ENCODE measurements at places on chromosomes 4 and X. TPM values are rescaled to one million over a fixed set of nuclear protein-coding genes. Genes with fewer than 3 reads are reported as not detected.
A peak's percentile ranks its signal among the peaks of the same experiment; 100 is the strongest.

JCHAIN gene
- not detected for total RNA-seq

TMPRSS11F gene
- 0.27 TPM for total RNA-seq

- DNase-seq = no peak
Observed at GRCh38 chrX:9188117-9188516, 154.2 kb upstream of the FAM9B start.

- DNase-seq = no peak
Observed at GRCh38 chr4:125389713-125390112, 75.0 kb downstream of the FAT4 start.

HSFX4 gene
- total RNA-seq = not detected

GRCh38 chr4:5710961-5711478 lies at the start of gene EVC:
Gene EVC (plus strand): TSS chr4:5711201. CDS start chr4:5711381, 180 bp downstream.
- DNase-seq = peak; percentile 71

- no peak for DNase-seq
Observed at GRCh38 chr4:182640932-182641331, 276.3 kb downstream of the DCTD start.

TLR10 gene
- 0.14 TPM for total RNA-seq

DNA sequence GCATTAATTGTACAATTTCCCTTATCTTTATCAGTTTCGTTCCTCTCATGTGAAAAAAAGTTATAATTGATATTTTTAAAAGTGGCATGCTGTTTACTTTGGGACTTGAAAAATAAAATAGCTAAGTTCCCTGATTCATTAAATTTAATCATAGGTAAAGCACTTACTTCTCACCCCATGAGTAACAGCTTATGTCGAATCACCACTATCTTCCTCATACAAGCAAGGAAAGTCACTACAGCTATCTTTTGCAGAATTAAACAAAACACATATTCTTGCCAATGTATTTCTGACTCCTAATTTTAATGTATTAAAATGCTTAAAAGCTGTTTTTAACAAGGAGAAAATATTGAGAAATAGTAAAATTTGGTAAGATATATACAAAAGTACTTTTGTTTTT lies 832.4 kb upstream of the PCDH10 start:
- DNase-seq = no peak

- DNase-seq = peak; percentile 66
Observed at GRCh38 chr4:15003401-15003890, 1.2 kb downstream of the CPEB2 start.
